Fibroblast of mammary gland (primary cell): ENCODE measurements at places on chromosomes 1 and 21.

DNA sequence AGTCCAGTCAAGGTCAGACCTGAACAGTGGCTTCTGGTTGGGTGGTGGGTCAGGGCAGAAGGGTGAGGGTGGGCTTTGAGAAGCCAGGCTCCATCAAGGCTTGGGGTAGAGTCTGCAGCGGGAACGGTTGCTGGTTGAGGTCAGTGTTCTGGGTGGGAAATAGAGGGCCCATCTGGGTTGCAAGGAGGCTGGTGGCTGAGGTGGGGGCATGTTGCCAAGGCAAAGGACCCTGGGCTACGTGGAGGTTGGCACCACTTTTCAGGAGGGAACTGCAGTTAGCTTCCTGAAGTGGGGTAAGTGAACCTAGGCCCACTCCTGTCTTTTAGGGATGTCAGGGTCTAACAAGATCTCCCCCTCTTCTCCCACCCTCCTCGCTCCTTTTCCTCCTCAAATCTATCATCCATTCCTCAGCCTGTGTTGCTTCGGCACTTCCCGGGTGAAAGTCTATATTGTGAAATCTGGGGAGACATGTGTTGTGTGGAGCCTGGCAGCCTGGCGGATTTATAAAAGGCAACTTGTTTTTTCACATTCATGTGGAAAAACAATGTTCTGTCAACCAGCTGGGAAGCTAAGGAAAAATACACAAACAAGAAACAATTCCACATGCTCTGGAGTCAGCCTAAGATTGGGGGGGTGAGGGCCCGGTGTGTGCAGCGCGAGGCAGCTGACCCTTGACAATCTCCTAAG lies 1.5 kb downstream of the IL22RA1 start:
- no peak for DNase-seq

GRCh38 chr1:162849711-162850110 lies 11.3 kb downstream of the CCDC190 start:
- DNase-seq, result peak; percentile 61

DNA sequence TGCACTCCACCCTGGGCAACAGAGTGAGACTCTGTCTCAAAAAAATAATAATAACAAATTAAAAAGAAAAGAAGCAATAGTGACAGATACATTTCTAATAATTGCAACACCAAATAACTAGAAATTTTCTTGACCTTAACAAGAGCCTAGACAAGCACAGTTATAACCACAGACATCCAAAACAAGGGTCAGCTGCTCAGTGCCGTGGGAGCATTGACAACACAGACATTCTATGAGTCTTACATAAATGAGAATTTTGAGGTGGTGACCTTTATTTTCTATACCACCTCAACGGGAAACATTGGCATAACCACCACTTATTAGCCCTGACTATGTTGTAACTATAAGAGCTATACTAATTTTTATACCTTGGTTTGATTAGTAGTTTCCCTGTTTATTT lies 156.1 kb downstream of the NR5A2 start:
- no peak for DNase-seq

- DNase-seq, result peak; percentile 39
Measured at GRCh38 chr1:116826818-116827606, 72.8 kb downstream of the CD2 start.

DNA sequence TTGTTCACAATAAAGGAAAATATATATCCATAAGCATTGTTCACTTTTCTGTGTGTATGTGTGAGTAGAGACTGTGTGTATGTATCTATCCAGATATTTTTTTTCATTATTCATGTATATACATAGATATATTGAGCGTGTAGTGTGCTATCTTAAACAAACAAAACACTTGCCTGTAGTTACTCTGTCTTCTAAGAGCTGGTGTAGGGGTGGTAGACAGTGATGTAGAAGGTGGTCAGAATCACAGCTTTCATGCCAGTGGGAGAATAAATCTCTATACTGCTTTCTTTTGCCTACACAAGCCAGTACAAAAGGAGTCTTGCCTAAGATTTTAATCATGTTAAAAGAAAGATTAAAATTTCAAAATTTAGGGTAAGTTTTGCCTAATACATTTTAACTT lies 122.0 kb downstream of the UCHL5 start:
- DNase-seq, result no peak

DNA sequence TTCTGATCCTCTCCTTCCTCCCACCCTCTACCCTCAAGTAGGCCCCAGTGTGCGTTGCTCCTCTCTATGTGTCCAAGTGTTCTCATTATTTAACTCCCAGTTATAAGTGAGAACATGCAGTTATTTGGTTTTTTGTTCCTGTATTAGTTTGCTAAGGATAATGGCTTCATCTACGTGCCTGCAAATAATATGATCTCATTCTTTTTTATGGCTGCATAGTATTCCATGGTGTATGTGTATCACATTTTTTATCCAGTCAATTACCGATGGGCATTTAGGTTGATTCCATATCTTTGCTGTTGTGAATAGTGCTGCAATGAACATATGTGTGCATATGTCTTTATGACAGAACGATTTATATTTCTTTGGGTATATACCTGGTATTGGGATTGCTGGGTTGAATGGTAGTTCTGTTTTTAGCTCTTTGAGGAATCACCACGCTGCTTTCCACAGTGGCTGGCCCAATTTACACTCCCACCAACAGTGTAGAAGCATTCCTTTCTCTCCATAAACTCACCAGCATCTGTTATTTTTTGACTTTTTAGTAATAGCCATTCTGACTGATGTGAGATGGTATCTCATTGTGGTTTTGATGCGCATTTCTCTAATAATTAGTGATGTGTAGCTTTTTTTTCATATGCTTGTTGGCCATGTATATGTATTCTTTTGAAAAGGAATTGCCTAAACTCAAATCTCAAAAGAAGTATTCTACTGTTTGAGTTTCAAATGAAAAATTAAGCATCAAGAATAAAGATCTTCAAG lies 116.9 kb downstream of the ETS2 start:
- DNase-seq, result no peak

DNA sequence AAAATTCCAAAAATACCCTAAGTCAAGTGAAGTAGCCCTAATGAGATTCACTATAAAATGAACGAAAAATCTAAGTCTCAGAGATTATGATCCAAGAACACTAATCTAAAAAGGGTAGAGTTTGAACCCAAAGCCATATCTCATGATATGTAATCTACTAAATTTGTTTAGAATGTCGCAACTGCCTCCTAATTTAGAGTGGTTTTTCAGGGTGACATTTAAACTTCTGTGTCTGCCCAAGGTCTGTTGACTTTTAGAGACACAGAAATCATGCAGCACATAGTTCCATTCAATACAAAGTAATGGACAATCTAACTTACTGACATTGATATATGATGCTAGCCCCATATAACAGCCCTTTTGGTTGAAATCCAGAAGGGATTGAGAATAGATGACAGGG lies 28.9 kb downstream of the FMO3 start:
- no peak for DNase-seq

GRCh38 chr1:246795906-246796694 lies 71.9 kb downstream of the SCCPDH start:
- no peak for DNase-seq

DNA sequence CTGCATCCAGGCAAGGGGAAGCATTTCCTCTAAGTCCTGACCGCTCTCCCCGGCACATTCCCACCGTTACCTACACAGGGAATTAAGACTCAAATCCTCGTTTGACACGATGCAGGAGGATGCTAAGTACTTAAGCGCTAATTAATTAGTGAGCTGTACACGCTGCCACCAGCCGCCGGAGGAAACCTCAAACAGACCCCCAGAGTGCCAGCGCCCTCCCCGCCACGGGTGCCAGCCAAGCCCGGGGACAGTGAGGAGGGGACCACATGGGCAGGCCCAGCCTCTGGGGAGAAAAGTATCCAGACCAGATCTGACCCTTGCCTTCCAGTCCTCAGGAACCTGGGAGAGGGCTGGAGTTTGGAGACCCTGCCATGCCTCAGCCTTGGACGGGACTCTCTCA lies 17.4 kb upstream of the CASZ1 start:
- DNase-seq, result no peak

DNA sequence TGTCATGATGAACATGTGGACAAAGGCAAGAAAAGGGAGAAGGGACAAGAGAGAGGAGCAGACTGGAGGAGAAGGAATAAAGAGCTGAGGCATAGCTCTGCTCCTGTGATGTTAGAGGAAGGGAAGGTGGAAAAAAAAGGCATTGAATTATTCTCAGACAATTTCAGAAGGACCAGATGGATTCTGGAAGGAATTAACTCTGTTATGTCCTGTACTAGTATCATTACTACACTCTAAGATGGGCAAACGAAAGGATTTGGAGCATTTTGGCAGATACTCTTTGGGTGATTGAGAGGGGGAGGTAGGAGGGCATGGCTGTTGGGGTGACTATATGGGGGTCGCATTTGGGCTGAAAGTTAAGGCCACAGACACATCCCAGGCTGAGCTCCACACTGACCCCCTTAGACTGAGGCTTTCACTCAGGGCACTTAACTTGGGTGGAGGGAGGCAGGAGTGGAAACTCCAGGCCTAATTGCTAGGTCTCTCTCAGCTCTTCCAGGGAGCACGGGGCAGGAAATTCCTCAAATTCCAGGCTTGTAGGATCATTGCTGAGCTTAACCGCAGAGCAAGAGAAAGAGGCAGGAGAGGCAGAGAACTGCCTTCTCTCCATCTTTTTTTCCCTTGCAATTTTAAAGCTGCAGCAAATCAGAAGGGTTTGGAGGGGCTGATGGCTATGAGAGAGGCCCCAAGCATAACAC lies 25.9 kb downstream of the KIRREL1 start:
- DNase-seq, result peak; percentile 88

GRCh38 chr1:12618661-12618964 lies 603 bp upstream of the DHRS3 start:
- no peak for DNase-seq

DNA sequence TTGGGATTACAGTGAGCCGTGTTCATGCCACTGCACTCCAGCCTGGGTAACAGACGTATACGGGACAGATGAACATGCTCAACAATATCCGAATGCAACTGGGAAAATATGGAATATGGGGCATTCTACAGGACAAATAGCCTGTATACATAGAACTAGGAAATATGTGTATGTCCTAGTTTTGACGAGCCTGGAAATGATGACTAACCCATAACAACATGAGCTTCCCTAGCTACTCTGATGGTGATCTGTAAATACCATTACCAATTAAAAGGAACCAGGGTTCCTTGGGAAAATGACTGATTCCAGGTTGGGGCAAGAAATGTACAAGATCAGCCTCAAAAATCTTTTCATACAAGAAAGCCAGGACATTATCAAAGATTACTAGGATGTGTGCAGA lies 42.8 kb upstream of the ARTN start:
- DNase-seq, result no peak

DNA sequence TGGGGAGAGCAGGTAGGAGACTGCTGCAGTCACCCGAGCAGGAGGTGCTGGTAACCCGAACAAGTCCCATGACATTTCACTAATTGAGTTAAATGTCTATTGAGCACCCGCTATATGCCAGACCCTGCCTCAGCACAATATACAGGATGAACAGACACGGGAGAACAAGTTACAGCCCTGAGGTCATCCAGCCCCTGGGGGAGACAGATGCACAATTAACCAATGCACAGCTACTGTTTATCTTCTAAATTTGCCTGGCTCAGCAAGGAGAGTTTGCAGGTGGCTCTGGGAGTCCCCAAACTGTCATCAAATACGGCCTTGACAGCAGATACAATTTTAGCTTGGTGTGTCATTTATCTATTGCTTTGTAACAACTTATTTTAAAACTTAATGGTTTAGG lies 18.1 kb downstream of the CITED4 start:
- DNase-seq, result no peak

DNA sequence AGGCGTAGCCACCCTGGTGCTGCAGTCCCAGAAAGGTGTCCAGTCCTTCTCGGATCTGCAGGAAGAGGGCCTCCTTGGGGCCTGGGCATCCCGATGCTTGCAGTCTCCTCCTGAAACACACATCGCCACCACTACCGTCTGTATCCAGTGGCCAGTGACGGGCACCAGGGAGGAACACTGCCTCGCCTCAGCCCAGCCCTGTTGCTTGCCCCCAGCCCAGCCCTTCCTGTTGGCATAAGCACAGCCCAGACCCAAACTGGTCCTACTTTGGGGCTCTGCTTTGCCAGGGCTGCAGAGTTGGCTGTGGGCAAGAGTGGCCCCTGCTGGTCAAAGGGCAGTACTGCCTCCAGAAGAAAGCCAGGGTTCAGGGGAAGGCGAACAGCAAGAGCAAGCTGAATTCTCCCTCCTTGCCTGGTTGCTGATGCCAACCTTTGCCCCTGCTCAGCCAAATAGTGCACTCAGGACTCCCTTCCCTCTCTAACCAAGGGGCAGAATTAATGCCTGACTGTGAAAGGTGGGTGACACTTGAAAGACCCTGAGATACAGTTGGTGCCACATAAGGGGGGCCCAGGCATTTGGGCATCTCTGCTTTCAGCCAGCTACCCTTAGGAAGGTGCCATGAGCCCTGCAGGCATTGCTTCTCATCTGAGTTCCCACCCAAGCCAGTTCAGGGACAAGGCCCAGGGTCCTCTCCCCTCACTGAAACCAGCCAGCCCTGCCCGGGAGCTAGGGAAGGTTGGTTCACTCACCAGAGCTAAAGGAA lies 11.1 kb upstream of the ARHGEF2 start:
- DNase-seq, result peak; percentile 68

- DNase-seq, result peak; percentile 73
Measured at GRCh38 chr1:204647114-204647804, 38.3 kb downstream of the LRRN2 start.

GRCh38 chr1:153490272-153491051 lies 30.0 kb upstream of the S100A7 start:
- peak; percentile 98 for DNase-seq

- no peak for DNase-seq
Measured at GRCh38 chr1:217389895-217390294, 241.0 kb downstream of the GPATCH2 start.

GRCh38 chr1:201222125-201222524 lies 31.5 kb downstream of the IGFN1 start:
- no peak for DNase-seq

DNA sequence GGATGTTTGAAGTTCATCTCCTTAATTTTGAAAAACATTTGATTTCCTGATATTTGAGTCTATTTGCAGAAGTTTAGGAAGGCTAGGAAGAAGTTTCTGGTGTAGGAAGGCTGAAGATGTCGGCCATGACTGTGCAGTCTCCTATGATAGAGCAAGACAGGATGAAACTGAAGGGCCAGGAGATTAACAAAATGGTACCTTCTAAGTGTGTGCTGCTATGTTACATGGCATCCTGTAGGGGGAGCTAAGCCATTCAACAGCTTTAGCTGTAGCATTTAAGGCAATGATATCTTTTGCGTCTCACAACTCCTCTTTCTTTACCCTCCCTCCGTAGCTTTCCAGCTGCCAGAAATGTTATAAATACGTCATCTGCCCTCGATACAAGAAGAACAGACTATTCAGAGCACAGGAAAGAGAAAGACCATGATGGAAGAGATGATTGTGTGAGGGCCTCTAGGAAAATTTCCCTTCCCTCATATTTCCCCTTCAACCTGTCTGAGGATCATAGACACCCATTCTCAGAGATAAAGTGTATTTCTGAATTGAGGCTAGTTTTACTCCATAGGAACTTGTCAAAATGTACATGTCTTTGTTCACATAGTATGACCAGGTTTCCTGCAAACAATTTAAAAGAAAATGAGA lies 61.1 kb downstream of the XCL1 start:
- DNase-seq, result peak; percentile 63

- DNase-seq, result no peak
Measured at GRCh38 chr1:232589812-232590743, 39.9 kb downstream of the SIPA1L2 start.

- no peak for DNase-seq
Measured at GRCh38 chr1:211619033-211619996, 40.4 kb upstream of the SLC30A1 start.

GRCh38 chr1:5410652-5411051 lies 581.6 kb downstream of the NPHP4 start:
- no peak for DNase-seq
